Astrocyte (in vitro differentiated cells and primary cell): ENCODE measurements at places on chromosomes 2 and 18. TPM values are rescaled to one million over a fixed set of nuclear protein-coding genes. Genes with fewer than 3 reads are reported as not detected.

Gene FEV
- total RNA-seq = not detected in 2 replicates

Gene COLEC11
- not detected in 2 replicates for total RNA-seq

Gene SLC30A3
- 0.16 and 0.34 TPM in 2 replicates for total RNA-seq

Gene THSD7B
- 0.14 and 0.18 TPM in 2 replicates for total RNA-seq

Gene STEAP3
- total RNA-seq = 38.8 and 43.1 TPM in 2 replicates

Gene SKOR2
- total RNA-seq = not detected in 2 replicates

Gene ANKRD30BL
- not detected in 2 replicates for total RNA-seq

Gene GALR1
- not detected in 2 replicates for total RNA-seq

GRCh38 chr2:237932731-237933131, 34.1 kb upstream of the UBE2F start:
- DNase-seq = peak; percentile 78

GRCh38 chr2:197904446-197904845, 100.1 kb downstream of the PLCL1 start:
- no peak for DNase-seq

DNA sequence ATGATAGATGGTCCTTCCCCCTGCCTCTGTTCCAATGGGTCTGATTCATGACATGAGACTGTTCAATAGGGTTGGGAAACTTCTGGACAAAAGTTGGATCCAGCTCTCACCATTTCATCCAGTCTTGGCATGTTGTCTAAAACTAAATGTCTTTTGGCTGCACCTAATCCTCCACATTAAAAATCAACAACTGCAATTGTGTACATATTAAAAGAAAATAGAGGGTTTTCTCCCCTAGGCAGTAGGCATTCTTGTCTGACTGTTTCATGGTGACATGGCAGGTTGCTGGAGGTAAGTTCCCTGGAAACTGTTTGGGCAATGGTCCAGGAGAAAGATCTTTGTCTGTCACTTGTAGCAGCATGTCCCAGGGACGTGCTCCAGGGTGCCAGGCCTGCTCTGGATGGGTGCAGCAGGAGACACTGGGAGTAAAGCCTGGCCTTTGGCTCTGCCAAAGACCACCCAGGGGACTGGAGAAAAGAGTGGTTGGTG, 135.8 kb downstream of the TCF4 start:
- DNase-seq = peak; percentile 35

DNA sequence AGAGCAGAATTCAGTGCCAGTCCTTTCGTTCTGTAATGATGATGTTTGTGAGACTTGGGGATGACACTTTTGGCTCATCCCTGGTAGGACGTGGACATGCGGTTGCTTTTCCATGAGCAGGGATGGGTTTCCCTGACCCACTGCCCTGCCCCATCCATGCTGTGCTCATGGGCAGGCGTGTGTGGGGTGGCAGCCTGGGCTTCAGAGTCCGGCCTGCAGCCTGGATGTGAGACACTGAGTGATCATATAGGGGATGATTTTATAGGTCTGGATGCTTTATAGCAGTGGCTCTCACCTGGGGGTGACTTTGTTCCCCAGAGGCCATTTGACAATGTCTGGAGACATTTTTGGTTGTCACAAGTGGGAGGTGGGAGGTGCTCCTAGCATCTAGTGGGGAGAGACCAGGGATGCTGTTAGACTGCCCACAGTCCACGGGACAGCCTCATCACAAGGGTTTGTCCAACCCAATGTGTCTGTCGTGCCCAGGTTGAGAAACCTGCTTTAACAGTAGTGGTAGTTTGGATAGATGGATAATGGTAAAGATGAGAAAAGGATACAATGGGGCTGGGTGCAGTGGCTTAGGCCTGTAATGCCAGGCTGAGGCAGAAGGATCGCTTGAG, 38.9 kb downstream of the LDLRAD4 start:
- DNase-seq = no peak

DNA sequence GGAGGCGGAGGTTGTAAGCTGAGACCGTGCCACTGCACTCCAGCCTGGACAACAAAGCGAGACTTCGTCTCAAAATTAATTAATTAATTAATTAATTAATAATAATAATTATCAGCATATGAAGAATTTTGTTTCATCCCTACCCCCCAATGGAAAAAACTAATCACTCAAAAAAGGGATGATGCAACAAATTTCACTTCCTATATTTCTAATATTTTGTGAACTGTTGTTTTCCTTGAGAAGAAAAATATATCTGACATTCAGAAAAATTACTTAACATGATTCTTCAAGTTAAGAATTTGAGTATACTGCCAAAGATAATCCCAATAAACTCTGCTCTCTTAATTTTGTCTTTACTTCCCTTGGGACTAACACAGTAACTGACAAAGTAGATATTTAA, 28.1 kb downstream of the EXOC6B start:
- no peak for DNase-seq

DNA sequence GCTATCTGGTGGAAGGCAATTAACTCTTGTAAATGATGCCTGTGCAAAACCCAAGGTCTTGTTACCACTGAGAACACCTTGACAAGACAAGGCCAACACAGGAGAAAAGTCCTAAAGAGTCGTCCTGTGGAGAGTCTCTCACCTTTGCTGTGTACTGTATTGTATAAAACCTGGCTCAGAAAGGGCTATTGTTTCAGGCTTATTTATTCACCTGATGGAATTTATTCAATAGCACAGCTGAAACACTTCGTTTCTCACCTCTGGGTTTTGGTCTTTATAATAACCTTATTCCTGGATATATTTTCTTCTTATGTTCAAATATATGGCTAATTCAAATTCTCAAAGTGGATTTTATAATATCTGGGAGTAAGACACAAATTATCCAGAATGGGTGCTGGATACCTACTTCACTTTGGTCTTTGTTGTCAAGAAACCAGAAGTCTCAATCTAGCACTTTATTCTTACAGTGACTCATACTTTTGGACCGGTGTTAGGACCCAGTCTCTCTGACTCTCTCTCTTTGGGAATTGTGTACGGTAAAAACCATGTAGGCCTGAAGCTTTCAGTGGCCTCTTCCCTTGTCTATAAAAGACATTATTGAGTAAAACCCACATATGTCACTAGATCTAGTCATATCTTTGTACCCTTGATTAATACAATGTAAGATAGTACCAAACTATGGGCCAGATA, 16.1 kb upstream of the STAT4 start:
- no peak for DNase-seq

- no peak for DNase-seq
These were observed 48.1 kb downstream of the LHCGR start for GRCh38 chr2:48707466-48707865.

GRCh38 chr2:9556121-9556743, 602 bp upstream of the ADAM17 start:
- DNase-seq = no peak

- DNase-seq = no peak
These were observed at the start of gene IL1R2 for GRCh38 chr2:101991721-101992145. TSS of gene IL1R2 (plus strand) at chr2:101991960. CDS start at chr2:102008576, 16,616 bp downstream.

- DNase-seq = no peak
These were observed 1231.2 kb upstream of the CELF4 start for GRCh38 chr18:38796762-38797161.

DNA sequence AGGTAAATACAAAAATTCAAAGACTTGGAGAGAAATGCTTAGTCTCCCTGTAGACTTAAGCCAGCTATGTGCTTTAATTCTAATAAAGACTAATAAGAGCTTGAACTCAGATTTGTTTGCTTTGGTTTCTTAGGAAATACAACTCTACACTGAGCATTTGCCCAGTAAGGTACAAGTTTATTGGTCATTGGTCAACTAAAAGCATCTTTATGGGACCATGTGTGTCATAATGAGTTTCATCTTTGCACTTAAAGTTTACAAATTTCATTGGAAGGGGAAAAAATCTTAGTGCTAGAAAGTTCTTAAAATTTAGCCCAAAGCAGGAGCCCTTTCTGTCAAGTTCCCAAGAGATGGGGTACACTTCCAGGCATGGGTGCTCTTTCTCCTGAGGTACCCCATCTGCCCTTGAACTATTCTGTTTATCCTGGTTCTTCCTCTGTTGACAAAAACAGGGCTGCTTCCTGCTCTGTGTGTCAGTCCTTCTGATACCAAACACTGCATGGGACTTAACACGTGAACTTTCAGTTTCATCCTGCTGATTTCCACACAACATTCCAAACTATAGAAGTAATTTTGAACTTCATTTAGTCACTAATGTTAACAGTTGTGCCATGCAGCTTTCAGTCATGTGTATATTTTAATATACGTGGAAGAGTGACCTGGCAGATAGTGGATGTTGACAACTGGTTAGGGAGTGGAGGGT, 200.2 kb downstream of the TPGS2 start:
- DNase-seq = no peak

DNA sequence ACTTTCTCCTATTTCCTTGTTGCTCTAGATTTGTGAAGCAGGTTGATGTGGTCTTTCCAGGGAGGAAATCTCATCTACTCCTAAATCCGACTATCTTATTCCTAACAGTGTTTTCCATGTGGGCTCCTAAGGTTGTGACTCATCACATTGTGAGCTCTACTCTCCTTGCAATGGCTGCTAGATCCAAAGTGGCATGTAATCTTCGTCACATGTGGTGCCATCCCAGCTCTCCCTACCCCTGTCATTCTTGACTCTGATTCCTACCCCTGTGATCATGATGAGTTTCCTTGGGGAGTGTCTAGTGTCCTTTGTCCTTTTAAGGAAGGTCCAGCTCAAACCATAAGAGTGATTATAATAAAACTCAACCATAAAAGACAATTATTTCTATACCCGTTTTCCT, 47.3 kb upstream of the GULP1 start:
- DNase-seq = peak; percentile 8

- peak; percentile 38 for DNase-seq
These were observed 3.6 kb upstream of the ARL4C start for GRCh38 chr2:234500394-234501006.

GRCh38 chr2:155841442-155841841, 491.1 kb downstream of the NR4A2 start:
- peak; percentile 34 for DNase-seq
